ENCODE measurements at places on chromosomes 5 and 9.

GRCh38 chr9:114486205-114486963 is 18.9 kb downstream of the WHRN start:
- DNase-seq: no peak

DNA sequence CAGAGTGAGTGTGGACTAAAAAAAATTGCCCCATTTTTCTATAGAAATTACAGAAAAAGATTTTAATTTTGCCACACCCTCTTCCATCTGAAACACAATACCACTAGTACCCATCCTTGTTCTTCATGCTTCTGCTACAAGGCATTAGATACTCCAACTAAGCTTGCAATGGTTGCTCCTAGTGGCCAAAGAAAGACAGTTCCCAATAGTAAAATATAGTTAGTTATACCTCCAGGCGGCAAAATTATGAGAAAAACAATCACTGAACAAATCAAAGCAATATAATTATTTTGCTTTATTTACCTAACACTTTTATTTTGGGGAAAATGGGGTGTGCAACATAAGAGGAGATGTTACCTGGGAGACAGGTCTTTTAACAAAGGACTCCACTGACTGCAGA is 101.2 kb downstream of the RAPGEF6 start:
- DNase-seq: no peak

DNA sequence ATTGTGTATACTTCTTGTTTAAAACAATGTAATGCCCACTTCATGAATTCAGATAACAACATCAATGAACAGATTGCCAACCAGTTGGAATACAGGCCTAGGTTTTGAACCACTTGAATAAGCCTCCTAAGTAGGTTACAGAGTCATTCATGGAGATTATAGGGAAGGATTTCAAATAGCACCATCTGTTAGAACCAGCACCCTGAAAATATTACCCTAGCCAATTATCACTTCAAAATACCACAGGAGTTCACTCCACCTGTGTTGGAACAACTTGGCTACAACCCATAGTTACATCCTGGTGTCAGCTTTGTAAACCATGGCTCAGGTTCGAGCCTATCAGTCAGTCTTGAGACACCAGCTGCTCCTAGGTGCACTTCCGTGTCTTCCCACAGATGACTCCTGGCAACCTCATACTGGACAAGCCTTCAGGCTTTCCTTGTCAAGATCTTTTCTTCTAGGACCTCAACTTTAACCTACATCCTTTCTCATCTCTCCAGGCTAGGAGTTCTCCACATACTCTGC is 350.0 kb downstream of the DEPDC1B start:
- DNase-seq: no peak

GRCh38 chr5:155906046-155906445 is 420.9 kb upstream of the SGCD start:
- DNase-seq: no peak

DNA sequence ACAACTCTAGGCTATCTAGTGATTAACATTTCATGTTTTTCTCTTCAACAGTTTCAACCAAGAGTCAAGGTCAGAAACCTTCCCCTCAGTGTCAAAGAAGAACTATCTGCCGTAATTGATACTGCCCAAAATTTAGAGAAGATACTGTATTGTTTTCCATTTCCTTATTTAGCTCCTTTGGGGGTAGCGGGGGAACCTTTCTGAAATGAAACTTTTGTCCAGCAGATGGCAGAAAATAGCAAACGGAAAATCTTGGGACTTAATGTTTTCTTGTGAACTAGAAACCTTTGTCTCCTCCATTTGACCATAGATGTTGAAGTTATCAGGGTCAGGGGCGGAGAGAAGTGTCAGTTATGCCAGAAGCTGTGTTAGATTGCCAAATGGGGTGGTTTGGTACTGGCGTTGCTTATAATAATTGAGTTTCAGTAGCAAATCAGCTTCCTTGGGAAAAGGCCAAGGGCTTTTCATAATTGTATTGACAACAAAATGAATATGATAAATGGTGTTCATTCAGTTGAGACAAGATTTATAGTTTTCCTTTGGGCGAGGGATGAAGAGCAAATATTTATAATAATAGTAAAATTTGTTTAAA is 101.7 kb upstream of the TLX3 start:
- no peak for DNase-seq

All from stimulated activated CD4-positive, alpha-beta T cell treated with anti-CD3 and anti-CD28 coated beads, Interleukin-4, amount 100 ng/mL, for 4 hours (primary cell).